ENCODE measurements at places on chromosomes 2 and 18.
A peak's percentile ranks its signal among the peaks of the same experiment; 100 is the strongest.

DNA sequence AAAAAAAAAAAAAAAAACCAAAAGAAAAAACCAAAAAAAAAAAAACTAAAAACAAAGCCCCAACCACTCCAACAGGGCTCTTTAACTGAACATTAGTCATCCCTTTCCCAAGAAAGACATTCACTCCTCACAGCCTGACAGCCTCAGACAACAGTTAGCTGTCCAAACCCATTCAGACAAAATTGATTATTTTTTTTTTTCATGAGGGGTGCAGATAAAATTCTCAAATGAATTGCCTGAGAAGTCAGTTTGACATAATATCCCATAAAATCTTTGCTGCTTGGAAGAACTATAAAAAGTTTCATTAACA lies 206.1 kb upstream of the REV1 start:
- DNase-seq: no peak

- DNase-seq: no peak
Measured at GRCh38 chr18:3250237-3251107, 2.9 kb downstream of the MYL12A start.

DNA sequence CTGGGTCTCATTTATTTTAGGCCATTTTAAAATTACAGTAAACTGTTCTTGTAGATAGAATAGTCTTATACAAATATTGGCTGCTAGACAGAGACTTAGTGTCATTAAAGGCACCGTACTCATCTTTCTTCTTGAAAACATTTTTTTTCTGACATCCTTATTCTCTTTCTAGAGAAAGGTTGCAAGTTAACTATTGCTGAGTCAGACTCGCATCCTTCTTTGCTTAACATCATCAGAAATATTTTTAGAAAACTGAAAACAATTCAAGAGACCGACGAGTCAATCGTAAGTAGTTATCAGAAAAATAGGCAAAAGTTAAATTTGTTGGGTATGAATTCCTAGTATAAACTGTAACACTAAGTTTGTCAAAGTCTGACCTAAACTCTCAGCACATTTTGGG lies 72.2 kb downstream of the HNMT start:
- DNase-seq: no peak

- no peak for DNase-seq
Measured at GRCh38 chr18:50429207-50429948, 54.5 kb downstream of the SKA1 start.

DNA sequence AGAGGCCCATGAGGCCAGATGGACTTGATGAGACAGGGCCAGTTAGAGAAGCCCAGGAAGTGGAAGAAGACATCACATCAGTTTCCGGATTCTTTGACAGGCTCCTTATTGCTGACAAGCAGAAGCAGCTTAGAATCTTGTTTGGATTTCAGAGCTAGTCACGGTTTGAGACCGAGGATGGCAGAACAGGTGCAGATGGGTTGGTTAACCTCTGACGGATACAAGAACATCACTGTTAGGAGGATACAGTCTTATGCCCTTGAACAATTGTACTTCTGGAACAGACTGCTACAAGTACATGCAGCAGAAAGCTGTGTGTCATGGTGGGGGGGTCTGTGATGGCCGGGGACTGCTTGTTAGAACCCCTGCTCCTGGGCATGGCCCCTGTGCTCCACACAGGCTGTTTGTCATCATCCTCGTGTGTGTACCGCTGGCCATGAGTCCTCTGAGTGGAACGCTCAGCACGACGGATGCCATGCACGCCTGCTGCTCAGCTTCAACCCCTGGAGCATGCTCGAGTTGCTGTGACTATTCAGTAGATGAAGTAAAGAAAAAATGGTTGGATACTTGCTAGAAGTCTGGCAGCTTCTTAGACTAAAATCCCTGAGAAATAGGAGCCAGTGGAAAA lies 217.7 kb downstream of the SH3RF3 start:
- DNase-seq: no peak

- DNase-seq: no peak
Measured at GRCh38 chr2:40346535-40347354, 105.1 kb downstream of the SLC8A1 start.

DNA sequence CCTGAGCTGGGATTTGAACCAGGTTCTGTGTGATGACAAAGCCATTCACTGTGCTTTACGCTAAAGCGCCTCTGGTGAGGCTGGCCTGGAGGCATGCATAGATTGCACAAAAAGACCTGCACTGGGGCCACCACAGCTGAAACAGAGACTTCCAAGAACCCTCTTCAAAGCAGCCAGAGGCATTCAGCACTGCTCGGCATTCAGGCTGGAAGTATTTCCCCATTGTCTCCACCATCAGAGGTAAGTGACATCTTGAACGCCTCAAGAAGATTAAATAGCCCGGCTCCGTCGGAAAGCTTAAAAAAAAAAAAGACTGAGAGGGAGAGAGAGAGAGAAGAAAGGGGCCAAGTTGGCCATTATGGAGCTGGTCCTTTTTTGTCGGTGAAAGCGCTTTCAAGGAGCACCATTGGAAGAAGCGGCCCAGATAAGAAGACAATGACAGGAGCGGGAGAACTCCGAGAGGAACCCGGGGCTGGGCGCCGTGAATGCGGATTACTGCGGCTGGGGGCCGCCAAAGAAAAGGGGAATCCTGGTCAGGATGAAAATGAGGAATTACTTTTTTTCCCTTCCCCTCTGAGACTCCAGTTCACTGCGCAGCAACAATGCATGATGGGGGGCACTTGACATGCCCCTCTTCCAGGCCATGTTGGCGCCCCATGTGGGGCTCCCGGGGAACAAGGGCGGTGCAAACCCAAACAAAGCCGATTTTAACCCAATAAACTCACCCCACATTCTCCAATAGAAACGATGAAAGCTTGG lies 228.3 kb downstream of the MYCN start:
- no peak for DNase-seq

- DNase-seq: no peak
Measured at GRCh38 chr2:30475542-30475941, 28.5 kb downstream of the LCLAT1 start.

DNA sequence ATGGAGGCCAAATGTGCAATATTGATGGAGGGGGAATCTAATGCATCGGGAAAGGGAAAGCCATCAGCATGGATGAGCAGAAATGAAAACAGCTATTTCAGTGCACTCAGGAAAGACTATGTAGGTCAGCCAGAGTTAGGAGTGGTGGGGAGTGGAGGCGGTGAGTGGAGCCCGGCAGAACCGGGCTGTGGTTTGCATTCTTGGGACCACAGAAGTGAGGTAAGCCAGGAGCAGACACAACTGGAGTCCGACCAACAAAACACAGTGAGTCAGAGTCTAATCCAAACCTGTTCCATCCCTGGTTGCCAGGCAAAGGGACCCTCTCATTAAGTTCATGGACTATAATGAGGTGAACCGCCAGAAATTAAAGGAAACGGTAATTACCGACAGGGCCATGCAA lies 61.1 kb upstream of the RAB12 start:
- no peak for DNase-seq

GRCh38 chr2:196086517-196087368 lies 18.1 kb upstream of the DNAH7 start:
- no peak for DNase-seq

- DNase-seq: no peak
Measured at GRCh38 chr2:9201185-9201891, 5.3 kb upstream of the ASAP2 start.

DNA sequence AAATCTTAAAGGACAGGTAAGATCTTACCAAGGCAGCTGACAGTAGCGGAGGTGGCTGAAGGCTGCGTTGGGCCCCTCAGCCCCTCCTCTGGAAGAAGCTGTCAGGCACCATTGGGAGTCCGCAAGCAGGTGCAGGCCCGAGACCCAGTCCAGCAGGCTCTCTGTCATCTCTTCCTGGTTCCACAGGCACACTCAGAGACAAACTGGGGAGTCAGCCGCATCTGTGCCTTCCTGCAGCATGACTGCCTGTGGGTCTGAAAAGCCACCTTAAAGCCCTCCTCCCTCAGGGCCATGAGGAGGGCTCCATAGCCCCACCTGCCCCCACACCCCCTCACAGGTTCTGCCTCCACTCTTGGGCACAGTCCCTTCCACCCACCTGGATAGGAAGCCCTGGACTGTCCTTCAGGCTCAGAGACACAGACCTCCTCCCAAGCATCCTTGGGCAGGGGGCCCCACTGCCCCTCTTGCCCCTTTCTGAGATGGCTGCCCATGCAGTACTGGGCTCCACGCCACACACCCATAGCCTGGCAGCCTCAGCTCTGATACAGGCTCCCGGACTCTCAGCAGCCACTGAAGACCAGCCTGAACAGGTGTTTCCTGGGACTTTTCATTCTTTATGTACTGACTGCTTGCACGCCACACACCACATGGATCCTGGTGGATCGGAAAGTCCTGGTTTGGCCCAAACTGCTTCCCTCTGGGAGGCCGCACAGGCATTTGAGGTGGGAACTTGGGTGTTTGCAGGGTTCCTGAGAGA lies 239.8 kb downstream of the SEPTIN10 start:
- DNase-seq: no peak

- DNase-seq: no peak
Measured at GRCh38 chr2:25127646-25128045, 40.7 kb downstream of the POMC start.

GRCh38 chr2:58204195-58204959 lies 36.7 kb downstream of the FANCL start:
- DNase-seq: no peak

GRCh38 chr2:217953011-217953481 lies 49.7 kb downstream of the TNS1 start:
- DNase-seq: no peak

GRCh38 chr2:97720746-97721145 lies 7.4 kb downstream of the ZAP70 start:
- no peak for DNase-seq

DNA sequence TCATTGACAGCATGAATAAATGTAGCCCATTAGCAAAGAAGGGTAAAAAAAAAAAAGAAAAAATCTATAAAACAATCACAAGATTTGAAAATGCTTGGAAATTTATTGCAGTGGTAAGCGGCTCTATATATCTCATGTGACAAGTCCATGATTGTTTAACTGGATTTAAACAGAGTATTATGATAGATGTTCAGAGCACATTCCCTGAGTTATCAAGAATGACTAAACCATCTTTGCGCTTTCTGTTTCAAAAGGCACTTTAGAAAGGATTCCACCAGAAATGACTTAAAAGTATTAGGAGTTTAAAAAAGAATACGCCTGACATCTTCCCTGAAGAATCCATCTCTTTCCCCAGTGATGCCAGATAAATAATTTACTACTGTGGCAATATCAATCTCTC lies 409.5 kb upstream of the UBE2E3 start:
- no peak for DNase-seq

GRCh38 chr2:233122541-233122940 lies 62.4 kb downstream of the INPP5D start:
- no peak for DNase-seq

- DNase-seq: no peak
Measured at GRCh38 chr2:44545005-44545404, 183.3 kb downstream of the CAMKMT start.

- DNase-seq: no peak
Measured at GRCh38 chr2:150062416-150062815, 425.1 kb downstream of the RND3 start.

- no peak for DNase-seq
Measured at GRCh38 chr2:201936817-201937216, 96.8 kb upstream of the FZD7 start.

- DNase-seq: peak; percentile 10
Measured at GRCh38 chr2:55048508-55049042, 1.7 kb downstream of the RTN4 start.

GRCh38 chr2:38934742-38935141 lies 45.1 kb downstream of the ARHGEF33 start:
- DNase-seq: no peak

GRCh38 chr18:67135981-67136380 lies 380.5 kb downstream of the DSEL start:
- DNase-seq: no peak

DNA sequence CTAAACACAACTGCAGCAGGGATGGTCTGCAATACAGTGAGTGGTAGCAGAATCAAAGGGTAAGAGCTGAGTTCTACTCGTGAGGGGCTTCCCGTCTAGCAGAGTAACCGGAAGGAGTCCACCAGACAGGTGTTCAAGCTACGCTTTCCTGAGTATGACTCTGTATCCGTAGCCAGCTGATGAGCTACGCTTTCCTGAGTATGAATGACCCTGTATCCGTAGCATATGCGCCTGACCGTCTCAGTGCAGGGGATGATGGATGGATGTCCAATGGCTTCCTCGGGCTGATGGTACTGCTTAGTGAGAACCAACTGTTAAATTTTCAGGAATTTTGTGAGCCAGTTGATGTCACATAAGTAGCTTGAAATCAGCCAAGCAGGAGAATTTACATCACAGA lies 244.1 kb upstream of the MYT1L start:
- DNase-seq: no peak

DNA sequence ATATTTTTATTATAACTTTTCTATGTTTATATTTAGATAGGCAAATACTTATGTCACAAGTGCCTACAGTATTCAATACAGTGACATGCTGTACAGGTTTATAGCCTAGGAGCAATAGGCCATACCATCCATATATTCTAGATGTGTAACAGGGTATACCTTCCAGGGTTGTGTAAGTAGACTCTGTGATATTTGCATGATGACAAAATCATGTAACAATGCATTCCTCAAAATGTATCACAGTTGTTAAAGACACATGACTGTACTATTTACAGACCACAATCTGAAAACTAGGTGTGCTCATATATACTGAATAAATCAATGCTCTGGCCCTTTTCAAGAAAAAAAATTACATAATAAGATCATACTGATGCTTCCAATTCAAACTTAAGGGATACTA lies 433.2 kb upstream of the RGPD4 start:
- no peak for DNase-seq

DNA sequence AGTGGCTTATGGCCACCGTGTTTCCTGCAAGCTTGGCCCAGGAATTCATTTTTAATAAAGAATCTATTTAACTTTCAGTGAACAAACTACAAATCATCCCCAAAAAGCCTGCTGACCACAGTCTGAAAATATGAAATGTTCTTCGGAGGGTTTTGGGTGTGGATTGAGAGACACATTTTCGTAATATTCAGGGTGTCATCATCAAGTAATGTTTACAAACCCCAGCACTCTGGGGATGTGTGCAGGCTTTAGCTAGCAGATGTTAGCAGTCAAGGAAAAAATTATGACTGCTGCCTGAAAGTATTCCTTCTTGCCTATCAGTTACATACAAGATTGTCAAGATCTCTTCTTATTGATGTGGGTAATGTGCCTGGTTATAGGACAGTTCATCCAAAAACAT lies 143.9 kb upstream of the FN1 start:
- no peak for DNase-seq

DNA sequence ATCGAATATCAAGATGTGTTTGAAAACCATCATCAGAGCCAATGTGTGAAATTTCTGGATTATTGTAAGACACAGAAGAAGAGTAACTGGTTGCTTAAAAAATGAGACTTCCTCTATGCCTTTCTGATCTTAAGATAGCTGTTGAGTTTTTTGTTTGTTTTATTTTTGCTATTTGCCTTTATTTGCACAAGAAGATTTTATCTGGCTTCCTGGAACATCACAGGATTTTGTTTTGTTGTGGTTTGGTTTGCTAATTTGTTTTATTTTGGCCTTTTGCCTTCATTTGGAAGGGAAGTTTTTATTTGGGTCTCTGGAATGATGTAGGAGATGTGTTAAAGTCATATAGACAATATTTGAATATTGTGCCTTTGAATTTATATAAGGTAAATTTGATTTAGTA lies 3.9 kb upstream of the CYTIP start:
- DNase-seq: no peak

- no peak for DNase-seq
Measured at GRCh38 chr2:180655393-180655792, 325.0 kb upstream of the UBE2E3 start.

Data from activated naive CD8-positive, alpha-beta T cell treated with anti-CD3 and anti-CD28 coated beads, Interleukin-2, amount 50 U/mL, for 24 hours (primary cell).